Cortex of kidney (tissue), 1 donor: ENCODE measurements at places on chromosomes 2 and 18.

DNA sequence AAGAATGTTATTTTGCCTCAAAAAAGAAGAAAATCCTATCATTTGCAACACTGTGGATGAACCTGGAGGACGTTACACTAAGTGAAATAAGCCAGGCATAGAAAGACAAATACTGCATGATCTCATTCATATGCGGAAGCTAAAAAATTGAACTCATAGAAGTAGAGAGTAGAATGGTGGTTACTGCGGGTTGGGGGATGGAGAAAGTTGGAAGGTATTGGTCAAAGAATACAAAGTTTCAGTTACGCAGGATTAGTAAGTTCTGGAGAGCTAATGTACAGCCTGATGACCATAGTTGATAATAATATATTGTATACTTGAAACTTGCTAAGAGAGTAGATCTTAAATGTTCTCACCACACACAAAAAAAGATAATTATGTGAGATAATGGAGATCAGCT is 5.0 kb upstream of the GALNT5 start:
- no peak for DNase-seq

- no peak for DNase-seq
Observed at GRCh38 chr2:134976074-134976702, 57.6 kb downstream of the CCNT2 start.

DNA sequence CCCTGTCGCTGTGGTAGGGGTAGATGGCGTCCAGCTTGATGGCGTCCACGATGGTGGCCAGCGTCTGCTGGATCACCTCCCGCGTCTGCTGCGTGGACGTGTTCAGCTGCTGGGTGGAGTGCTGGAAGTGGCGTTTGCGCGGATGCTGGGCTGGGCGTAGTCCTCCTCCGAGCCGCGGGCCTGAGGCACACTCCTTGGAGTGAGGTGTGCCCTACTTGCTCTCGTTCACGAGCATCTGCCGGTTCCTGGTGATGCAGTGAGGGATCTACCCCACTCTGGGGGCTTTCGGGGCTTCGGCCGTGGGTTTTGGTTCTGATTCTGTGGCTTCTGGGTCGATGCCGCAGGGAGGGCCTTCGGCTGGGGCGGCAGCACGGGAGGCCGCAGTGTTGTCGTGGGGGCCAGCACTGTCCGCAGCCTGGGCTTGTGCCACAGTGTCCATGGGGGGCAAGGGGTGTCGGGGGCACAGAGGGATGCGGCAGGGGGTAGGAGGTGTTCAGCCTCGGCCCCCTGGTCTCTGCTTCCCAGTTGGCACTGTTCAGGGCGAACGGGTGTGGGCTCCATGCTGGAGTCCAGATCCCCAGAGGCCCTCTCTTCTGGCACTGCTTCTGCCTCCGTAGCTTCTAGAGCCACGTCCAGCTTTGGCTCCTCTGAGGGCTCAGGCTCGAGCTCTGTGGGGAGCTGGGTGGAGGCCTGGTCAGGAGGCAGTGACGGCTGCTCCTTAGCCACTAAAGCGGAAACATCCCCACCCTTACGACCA is 890.6 kb upstream of the LRRTM1 start:
- DNase-seq = no peak

GRCh38 chr2:8514796-8515758 is 166.8 kb upstream of the ID2 start:
- no peak for DNase-seq
